Stimulated activated CD8-positive, alpha-beta memory T cell treated with anti-CD3 and anti-CD28 coated beads, Interleukin-2, amount 100 ng/mL, for 48 hours (primary cell): ENCODE measurements at places on chromosomes 3 and 15.

- DNase-seq = no peak
Observed at GRCh38 chr3:4163011-4163410, 140.2 kb upstream of the SETMAR start.

- no peak for DNase-seq
Observed at GRCh38 chr3:14946236-14946635, 1.1 kb upstream of the NR2C2 start.

DNA sequence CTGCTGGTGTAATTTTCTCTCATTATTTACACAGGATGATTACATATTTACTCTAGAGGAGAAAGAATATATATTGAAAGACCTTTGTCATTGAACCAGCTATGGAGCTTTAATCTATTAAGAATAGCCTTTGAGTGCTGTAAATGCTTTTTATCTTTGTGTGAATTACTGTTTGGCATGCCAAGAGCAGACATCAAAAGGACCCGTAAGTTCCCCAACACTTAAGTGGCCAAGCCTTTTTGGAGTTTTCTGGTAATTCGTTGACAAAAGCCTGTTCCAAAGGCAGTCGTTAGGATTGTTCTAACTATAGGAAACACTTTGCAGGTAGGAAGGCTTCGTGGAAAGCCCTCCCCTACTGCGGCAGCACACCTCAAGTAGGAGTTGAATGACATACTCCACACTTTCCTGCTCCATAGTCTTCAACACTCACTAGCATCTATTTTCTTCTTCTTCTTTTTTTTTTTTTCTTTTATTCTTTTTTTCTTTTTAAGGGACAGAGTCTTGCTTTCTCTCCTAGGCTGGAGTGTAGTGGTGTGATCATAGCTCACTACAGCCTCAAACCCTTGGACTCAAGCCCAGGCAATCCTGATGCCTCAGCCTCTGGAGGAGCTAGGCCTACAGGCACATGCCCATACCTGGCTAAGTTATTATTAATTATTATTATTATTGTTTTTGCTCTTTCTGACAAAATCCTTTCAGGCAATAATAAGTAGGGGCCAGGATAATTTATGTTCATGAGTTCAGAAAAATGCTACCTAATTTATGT is 98.6 kb downstream of the SUCNR1 start:
- DNase-seq = no peak

DNA sequence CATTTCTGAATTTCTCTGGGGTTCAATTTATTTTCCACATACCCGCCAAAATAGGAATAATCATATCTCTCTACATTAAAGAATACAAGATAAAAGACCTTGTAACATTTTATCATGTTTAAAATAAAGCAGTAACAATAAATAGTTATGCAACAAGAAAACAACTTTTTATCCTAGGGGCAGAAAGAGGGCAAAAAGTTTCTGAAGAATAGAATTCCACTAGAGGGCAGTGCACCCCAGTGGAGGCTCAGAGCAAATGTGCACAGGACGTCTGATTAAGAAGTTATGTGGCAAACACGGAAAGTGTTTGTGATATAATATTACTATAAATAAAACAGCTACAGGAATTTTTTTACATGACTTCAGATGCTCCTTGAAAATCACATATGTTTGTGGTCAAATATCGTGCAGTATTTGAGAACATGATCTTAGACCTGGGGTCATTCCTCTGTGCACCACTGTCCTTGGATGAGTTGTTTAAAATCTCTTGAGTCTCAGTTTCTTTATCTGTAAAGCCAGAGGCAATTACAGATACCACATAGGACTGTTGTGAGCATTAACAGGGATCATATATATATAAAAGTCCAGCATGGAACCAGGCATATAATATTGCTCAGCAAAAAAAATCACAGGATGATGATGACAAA is 13.2 kb upstream of the PIK3R4 start:
- DNase-seq = no peak

DNA sequence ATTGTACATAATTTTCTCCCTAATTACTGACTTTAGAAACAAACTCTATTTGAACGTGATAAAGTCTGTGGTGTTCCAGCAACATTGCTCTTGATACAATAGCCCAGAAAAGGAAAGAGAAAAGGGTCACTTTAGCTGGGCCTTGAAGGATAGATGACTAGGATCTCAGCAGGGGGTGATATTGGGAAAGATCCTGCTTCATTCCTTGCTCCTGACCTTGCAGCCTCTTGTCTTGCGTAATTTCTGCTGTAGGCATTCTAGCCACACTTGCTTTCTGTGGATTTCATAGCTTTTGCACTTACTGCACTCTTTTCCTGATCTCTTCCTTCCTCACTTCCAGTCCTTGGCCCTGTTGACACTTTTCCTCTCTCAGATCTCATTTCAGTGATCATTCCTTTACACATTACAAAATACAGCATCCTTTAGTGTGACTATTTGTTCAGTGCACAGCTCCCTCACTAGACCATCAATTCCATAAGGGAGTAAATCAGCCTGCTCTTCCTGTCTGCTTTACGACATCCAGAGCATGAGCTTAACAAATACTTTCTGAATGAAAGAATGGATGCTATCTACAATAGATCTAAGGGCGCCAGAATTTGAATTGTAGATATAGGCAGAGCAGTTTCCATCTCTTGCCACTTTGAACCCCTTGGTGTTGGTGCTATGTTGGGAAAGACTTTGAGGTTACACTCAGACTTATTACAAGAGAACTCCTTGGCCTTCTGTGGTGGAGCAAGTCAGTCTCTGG is 559.6 kb upstream of the MDFIC2 start:
- DNase-seq = no peak

- DNase-seq = no peak
Observed at GRCh38 chr3:45059132-45059531, 33.0 kb downstream of the CLEC3B start.

GRCh38 chr3:187999821-188000220 is 154.1 kb upstream of the LPP start:
- DNase-seq = no peak

DNA sequence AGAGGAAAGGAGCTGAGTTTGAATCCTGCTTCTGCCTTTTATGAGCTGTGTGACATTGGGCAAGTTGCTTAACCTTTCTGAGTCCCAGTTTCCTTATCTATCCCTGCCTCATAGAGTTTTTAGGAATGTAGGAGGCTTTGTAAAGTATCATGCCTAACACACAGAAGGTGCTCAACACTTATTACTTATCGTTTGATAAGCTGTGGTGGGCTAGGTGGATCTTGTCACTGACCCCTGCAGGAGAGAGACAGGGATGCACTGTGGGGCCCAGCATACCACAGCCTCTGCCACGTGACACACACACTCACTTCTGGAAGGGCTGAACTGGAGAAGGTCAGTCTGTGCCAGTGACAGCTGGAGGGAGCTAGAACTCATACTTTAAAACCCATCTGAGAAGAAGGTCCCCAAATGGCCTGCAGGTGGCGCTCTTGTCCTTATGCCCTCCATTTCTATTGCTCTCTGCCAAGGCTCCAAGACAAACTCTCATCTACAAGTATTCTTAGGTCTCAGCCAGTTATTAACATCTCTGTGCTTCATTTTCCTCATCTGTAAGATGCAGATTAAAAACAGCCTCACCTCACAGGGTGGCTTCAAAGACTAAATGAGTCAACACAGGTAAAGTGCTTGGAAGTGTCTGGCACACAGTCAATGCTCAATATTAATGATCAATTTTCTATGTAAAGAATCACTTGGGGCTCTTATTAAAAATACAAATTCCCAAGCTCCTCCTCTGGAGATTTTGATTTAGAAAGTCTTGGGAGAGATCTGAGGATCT is 57.5 kb upstream of the HACD2 start:
- DNase-seq = peak; percentile 33

- DNase-seq = no peak
Observed at GRCh38 chr3:180923561-180923960, 11.1 kb downstream of the FXR1 start.

- no peak for DNase-seq
Observed at GRCh38 chr3:185630182-185630622, 44.1 kb downstream of the SENP2 start.

DNA sequence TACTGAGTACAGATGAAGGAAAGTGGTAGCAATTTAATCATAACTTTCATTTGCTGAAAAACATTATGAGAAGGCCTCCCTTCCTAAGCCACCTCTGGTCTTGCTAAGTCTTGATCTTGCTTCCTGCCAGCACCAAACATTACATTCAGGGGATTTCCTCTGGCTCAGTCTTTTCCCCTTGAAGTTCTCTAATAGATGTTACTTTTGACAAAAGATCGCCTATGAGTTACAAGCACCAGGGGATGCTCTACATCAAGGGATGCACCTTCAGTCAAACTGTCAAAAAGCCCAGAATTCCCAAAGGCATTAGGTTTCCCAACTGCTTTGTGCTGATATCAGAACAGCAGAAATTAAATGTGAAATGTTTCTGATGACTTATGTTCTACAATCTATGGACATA is 47.3 kb downstream of the AQP9 start:
- DNase-seq = no peak

GRCh38 chr3:7962301-7962700 is 539.3 kb upstream of the LMCD1 start:
- no peak for DNase-seq
